Sigmoid colon (tissue), 7 donors: ENCODE measurements at places on chromosomes 4 and X.

DNA sequence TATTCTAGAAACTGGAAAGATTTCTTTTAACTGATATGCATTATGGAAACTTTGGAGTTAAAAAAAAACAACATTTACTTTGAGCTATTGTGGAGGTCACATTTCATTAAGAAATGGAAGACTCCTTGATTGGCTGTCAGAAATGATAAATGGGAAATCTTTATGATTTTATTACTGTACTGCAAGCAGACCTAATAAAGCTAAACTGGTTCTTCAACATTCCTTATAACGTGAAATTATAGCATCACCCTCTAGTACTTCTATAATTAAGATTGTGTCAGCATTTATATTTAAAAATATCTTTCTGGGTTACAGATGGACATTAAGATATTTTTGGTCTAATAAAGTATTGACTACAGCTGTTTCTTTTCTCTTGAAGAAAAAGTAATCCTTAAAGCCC lies 213.8 kb upstream of the PACRGL start:
- no peak for DNase-seq

- DNase-seq, result no peak
Observed at GRCh38 chrX:78493180-78493579, 165.8 kb upstream of the CYSLTR1 start.

DNA sequence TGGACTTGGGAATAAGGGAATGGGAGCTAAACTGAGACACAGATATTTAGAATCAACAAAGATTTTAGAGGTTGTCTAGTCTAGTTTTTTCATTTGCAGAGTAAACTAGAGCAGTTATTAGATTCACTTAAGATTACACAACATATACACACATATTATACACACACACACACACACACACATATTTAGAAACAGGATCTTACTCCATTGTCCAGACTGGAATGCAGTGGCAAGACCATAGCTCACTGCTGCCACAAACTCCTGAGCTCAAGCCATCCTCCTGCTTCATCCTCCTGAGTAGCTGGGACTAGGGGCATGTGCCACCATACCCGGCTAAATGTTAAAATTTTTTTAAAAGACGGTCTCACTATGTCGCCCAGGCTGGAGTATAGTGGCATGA lies 127.8 kb downstream of the TSPAN5 start:
- no peak for DNase-seq

DNA sequence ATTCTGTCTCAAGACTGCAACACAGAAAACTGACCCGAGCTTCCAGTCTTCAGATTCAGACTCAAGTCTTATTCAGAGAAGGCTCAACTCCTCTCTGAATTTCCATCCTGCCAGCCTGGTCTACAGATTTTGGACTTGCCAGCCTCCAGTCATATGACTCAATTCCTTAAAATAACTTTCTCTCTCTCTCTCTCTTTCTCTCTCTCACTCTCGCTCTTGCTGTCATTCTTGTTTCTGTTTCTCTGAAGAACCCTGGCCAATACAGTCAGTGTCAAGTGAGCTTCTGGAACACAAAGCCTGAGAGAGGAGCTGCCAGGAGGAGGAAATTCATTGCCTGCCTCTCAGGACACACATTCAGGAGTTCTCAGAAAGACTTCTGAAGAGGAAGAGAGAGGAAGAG lies 154.9 kb downstream of the PARM1 start:
- DNase-seq, result no peak

- no peak for DNase-seq
Observed at GRCh38 chr4:127203562-127204200, 429.1 kb upstream of the INTU start.

- DNase-seq, result no peak
Observed at GRCh38 chr4:155371432-155372043, 5.2 kb downstream of the MAP9 start.

GRCh38 chrX:72568406-72569092 lies 4.1 kb downstream of the HDAC8 start:
- no peak for DNase-seq

- DNase-seq, result no peak
Observed at GRCh38 chr4:14562901-14563300, 439.4 kb upstream of the CPEB2 start.

- DNase-seq, result no peak
Observed at GRCh38 chr4:132513491-132513890, 635.6 kb upstream of the PCDH10 start.

- no peak for DNase-seq
Observed at GRCh38 chr4:102431608-102431961, 69.6 kb upstream of the NFKB1 start.

GRCh38 chrX:153525451-153525850 lies 8.0 kb downstream of the ATP2B3 start:
- DNase-seq, result no peak

GRCh38 chr4:152605641-152606335 lies 69.9 kb upstream of the FBXW7 start:
- DNase-seq, result no peak

DNA sequence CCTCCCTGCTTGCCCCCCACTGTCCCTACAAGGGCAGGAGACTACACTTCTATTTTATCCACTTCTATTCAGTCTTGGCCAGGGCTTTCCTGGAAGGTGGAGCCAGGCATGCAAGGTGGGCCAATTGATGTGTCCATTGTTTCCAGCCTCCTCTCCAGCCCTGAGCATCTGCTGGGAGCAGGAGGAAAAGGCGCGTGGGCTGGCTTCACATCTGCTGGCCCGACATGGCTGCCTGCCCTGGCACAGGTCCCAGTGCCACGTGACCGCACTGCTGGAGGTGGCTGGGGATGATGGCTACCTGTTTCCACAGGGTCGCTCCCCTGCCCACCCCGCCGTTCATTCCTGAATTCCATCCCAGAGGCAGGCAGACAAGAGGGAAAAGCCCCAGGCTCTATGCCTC lies 247.7 kb downstream of the AFAP1 start:
- no peak for DNase-seq

DNA sequence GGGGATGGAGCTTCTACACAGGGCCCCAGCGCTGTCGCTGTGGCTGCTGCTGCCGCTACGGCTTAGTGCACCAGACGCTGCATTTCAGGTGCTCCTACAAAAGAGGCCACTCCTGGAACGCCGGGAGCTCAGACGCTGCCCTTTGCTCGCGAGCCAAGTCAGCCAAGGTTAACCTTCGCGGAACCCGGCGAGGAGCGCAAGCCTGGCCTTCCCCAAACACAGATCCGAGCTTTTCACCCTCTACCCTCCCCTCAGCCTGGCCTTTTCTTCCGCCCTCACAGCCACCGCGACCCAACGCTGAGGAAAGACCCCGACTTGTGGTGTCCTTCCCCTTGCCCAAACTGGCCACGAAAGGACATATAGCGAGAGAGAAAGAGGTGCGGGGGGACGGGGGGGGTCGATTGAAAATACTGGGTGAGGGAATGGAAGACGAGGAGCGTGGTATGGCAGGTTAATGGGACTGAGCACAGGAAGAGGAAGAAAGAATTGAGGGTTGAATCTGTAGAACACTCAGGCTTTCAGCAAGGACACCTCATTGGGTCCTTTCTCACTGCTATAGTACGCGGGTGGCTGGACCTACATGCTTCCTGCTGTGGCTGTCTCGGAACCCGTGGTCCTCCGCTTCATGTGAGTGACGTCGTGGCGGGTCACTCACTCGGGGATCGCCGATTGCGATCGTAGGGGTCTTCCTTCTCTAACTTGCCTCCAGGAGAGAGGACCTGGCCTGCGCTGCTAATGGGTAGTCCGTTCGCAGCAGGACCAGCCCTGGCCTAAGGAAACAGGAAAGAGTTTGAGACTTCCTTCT lies at the start of the genes AIMP1 and TBCK:
Gene AIMP1 (plus strand): TSS at position 583 of the 805 bp plus-strand sequence. CDS start 8,460 bp downstream, outside the sequence.
Gene TBCK (minus strand): TSS at position 242 of the 805 bp plus-strand sequence. CDS start 7,249 bp downstream, outside the sequence.
- peak; percentile 93 for DNase-seq

- no peak for DNase-seq
Observed at GRCh38 chrX:39936886-39937770, 160.6 kb downstream of the BCOR start.

GRCh38 chr4:111717921-111718320 lies 427.3 kb upstream of the FAM241A start:
- DNase-seq, result no peak

- DNase-seq, result peak; percentile 69
Observed at GRCh38 chrX:136166221-136166855, 19.0 kb downstream of the FHL1 start.

DNA sequence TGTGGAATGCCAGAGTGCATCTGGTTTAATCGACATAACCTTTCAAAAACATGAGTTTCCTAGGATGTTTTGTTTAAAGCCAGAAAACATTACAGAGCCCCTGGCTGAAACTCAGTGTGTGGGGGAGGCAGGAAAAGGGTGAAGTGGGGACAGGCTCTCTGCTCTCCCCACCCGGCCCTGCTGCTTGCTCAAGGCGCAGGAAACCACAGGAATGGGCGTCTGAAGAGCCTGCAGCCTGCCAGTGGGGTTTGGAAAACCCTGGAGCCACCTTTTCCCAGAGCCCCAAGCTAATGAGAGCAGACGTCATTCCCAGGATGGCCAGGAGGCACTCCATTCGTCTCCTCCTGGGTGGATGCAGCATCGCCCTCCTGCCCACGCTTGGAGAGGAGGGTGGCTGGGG lies 240.6 kb downstream of the AFAP1 start:
- no peak for DNase-seq
